ENCODE measurements at places on chromosomes 3 and 15.

DNA sequence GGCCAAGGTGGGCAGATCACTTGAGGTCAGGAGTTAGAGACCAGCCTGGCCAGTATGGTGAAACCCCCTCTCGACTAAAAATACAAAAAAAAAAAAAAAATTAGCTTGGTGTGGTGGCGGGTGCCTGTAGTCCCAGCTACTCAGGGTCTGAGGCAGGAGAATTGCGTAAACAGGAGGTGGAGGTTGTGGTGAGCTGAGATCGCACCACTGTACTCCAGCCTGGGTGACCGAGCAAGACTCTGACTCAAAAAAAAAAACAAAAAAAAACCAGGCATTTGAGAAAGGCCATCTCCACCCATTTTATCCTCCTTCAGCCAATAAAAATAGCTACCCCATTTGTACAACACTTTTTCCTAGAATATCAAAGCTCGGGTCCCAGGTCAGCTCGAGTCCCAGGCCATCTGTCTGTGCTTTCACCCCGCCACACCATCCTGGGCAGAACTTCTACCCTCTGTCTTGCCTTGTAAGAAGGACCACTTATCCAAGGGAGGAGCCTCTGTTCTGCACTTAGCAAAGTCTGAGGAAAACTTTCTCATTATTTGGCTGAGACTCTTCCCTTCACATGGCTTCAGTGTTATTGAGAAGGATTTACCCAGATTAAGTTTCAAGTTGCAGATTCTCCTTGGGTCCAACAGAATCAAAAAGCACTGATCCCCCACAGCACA is 99.1 kb downstream of the MESD start:
- DNase-seq: no peak

- no peak for DNase-seq
Observed at GRCh38 chr3:101124125-101124524, 130.9 kb upstream of the ABI3BP start.

DNA sequence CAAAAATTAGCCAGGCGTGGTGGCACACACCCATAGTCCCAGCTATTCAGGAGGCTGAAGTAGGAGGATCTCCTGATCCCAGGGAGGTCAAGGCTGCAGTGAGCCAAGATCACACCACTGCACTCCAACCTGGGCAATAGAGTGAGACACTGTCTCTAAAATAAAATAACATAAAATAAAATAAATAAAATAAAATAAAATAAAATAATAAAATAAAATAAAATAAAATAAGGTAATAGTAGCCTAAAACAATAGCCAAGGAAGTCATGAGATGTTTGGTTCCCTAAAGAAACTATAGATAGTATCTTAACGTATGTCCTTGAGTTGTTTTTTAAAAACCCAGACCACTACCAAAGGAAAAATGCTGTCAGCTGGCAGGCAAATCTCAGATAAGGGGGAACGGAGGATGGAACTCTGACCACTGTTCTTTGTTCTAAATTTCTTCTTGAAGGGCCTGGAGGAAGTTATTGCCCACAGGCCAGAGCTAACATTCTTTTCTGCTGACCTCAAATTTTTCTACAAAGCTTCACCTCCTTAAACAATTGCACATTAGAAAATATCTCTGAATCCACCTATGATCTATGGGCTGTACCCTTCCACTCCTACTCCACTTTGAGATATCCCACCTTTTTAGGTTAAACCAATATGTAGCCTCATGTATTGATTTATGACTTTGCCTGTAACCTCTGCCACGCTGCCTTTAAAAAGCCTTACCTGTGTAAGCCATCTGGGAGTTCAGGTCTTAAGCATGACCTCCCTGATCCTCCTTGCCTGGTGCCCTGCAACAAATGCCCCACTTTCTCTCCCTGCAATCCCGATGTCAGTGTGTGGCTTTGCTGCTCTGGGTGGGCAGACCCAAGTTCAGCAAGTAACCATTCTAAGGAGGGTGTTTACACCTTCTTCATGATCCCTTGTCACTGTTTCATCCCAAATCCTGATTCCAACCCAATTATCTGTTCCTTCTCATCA is 126.2 kb upstream of the BHLHE40 start:
- DNase-seq: no peak

DNA sequence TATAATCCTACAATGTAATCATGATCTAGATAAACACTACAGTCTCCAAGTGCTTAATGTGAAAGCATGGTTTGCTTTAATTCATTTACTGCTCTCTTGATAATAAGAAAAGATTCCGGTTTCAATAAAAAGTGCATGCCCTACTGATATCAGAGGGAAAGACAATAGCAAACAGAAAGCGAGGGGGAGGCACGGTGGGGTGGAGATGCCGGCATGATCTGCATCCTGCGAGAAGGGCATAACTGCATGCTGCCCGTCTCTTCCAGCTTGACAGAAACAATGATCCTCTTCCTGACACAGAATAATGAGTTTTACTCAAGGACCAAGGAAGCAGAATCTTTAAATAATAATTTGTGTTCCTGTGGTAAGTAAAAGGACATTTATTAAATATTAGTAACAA is 51.7 kb downstream of the GOLIM4 start:
- DNase-seq: no peak

GRCh38 chr3:113255100-113255853 is 43.9 kb downstream of the BOC start:
- DNase-seq: no peak

DNA sequence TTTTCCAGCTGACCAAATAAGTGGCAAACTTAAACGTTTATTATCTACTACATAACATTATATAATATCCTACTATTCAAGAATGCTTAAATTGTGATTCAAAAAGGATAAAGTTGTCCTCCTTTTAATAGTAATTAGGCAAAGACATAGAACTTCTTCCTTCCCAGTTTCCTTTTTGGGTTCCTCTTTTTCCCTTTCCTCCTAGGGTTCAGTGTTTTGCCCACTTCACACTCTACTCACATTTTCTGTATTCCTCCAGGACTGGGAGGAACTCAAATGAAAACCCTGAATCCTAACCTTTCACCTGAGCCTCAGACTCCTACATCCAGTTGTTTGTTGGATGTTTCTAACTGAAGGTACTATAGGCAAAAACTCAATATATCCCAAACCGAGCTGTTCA is 132.5 kb downstream of the PEAK1 start:
- DNase-seq: no peak

DNA sequence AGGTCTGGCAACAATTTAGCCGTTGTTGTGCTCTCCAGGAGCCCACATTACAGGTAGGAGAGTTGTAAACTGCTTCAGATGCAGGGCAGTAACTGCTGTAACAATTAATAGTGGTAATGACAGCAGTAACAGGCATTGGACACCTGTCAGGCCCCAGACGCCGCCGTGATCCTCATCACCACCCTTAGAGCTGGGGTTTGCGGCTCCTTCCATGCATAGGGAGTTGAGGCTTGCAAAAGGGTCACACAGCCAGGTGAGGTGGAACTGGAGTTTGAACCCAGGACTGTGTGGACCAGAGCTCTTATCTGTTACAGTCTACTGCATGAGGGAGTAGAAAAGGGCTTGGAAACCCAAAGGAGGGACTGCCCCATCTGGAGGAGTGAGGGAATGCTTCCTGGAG is 26.8 kb upstream of the NR2C2 start:
- no peak for DNase-seq

DNA sequence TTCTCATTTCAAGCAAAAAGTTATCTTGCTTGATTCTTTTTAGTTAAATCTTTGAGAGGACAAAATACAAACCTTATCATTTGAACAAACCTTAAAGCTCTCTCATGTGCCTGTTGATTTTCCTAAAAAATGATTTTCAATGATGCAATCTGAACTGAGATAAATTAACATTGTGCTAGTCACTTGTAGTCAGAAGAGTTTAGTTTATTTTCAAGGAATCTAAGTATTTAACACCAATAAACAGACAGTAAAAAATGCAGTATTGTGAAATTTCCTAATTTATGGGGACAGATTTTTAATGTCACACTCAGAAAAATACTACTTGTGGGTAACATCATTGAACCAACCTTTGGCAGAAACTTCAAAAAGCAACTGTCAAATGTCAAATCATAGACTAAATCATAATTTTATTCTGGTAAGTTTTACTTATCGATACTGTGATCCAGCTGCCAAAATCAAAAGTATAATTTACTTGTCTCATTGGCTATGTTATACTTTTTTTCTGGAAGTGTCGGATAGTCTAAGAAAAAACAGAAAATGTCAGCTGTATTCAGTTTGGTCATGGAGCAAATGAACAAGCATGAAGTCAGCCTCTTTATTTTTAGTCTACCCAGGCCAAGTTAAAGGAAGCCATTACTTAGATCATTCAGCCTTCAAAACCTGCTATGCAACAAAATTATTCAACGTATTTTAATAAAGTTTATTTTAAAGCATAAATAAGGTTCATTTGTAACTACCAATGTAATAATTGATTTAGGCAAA is 52.4 kb upstream of the FNDC3B start:
- DNase-seq: no peak

DNA sequence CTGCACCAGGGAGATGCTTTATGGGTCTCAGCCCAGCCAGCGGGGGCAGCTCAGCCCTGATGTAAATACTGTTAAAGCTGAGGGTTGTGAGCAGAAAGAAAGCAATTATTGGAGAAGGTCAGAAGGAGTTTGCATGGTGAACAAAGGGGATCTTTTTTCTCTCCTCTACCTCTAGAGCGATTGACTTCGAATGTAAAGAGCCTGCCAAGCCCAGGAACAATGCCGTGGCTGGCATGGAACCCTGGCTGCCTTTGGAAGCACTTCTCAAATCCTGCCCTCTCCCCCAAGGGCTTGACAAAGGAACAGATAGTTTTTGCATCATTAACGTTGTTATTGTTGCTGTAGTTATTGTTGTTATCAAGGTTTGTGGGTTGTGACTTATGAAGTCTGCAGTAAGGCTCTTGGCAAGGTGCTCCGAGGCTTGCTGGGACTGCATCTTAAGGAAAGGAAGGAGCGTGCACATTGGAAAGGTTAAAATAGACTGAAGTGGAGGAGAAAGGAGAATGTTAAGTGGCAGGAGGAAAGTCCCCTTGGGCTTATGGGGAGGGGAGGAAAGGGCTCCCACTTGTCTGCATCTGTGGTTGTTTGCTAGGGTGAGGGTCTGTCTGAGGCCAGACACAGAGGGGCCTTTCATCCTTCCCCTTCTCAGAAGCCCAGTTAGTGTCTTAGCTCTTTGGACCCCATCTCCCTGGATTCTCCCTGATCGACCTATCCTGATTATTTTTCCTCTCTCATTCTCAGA is 16.7 kb downstream of the PDIA5 start:
- DNase-seq: no peak

- no peak for DNase-seq
Observed at GRCh38 chr3:1462856-1463450, 370.1 kb downstream of the CNTN6 start.

GRCh38 chr15:51203797-51204196 is 109.1 kb upstream of the TNFAIP8L3 start:
- no peak for DNase-seq

DNA sequence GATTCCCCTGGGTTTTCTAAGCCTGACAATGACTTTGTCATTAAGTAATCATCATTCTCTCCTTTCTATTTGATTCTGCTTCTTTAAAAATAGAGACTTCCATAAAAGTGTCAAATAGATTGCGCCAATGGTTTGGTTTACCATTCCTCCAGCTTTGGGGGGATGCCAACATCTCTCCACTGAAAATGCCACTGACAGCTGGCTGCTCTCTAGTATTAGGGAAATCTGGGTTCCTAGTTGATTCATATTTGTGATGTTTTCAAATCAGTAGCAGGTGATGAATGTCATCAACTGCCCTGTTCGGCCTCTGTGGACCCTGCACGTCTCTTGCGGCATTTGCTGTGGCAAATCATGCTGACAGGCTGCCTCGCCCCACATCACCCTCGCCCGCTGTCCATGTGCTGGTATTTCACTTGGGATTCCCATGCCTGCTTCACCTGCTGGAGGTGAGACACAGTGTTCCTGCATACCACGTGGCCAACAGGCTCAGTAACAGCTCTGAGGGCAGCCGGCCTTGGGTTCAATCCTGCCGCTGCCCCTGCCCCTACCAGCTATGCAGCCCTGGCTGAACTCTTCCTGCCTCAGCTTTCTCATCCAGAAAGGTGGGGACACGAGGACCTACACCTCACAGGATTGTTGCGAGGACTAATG is 28.1 kb downstream of the ZXDC start:
- no peak for DNase-seq

DNA sequence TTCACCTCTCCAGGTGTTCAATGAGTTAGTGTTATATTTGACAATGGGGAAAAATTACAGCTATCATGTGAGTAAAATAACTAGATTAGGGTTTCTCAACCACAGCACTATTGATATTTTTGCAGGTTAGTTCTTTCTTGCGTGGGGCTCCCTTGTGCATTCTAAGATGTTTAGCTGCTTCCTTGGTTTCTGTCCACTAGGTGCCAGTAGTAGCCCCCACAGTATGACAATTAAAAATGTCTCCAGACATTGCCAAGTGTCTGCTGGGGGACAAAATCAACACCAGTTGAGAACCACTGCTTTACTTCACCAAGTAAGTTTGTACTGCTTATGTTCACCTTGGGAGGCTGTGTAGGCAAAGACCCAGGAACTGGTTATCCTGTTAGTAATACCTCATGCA is 618.7 kb downstream of the EDEM1 start:
- DNase-seq: no peak

- DNase-seq: no peak
Observed at GRCh38 chr3:107660306-107660976, 137.7 kb downstream of the BBX start.

DNA sequence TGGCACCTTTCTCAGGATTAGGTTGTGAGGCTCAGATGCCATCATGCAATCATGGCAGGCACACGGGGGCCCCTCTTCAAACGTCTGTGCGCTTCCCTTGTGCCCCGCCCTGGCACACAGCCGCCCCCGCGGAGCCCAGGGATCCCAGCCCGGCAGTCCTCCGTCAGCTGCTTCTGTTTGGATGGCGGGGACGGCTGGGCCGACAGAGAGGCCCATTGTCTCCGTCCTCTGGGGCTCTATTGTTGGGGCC is 849 bp upstream of the HDAC11 start:
- no peak for DNase-seq

DNA sequence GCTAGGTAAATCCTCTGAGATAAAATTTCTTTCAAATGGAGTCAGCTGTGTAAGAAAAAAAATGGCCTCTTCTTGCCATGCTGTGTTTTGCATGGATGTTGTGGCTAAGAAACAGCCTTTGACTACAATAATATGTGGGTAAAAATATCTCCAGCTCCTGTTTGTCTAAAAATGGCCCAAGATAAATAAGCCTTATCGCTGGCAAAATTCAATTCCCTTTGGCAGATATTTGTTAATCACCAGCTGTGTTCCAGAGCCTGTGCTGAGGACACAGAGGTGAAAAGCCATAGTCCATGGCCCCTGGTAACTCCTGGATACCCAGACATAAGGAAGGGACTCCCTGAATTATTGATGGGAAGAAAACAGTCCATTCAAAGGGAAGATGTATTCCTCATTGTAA is 15.3 kb upstream of the RAMAC start:
- no peak for DNase-seq

- DNase-seq: no peak
Observed at GRCh38 chr3:102085431-102086176, 236.3 kb downstream of the NFKBIZ start.

DNA sequence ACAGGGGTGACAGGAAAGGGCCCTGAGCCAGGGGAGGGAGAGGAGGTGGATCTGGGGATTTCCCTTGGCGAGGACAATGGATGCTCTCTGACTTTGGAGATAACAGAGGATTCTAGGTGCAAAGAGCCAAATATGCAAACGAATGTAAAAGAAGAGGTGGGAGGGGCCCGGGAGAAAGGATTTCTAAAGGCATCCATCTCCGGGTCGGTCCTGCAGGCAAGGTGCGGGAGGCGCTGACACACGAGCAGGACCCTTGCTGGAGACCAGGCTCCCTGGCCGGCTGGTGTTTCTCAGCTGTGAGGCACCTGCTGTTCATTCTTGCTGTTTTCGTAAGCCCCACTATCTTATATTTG is 115.2 kb upstream of the TLE3 start:
- no peak for DNase-seq

All from liver (tissue), 10 donors.